ENCODE measurements at places on chromosomes 7 and 10.

GRCh38 chr10:123149568-123150270 is 1.8 kb downstream of the HMX2 start:
- no peak for DNase-seq

GRCh38 chr7:69364813-69365643 is 233.2 kb upstream of the AUTS2 start:
- DNase-seq, result no peak

DNA sequence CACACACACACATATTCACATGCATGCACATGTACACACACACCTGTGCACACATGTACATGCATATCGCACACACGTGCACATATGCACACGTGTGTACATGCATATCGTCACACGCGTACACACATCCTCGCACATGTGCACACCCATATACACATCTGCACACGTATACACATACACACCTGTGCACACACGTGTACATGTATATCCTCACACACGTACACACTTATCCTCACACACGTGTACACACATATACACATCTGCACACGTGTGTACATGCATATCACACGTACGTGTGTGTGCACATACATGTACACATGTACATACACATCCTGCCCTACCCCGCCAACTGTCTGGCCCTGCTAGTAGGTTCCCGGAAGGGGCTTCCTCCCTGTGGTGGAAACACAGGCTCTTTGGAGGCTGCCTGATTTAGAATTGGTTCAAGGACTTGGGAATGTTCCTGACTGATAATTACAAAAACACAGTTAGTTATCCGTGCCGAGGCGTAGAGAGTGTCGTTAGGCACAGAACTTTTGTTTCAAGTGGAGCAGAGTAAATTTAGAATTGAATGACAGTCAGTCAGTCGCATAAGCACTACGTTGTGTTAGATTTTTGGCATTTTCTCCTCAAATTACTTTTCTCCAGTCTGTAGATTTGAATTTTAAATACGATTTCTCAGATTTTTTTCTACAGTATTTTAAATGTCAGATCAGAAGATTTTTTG is 18.5 kb upstream of the PRKAR1B start:
- DNase-seq, result no peak

GRCh38 chr10:94287336-94287735 is 75.4 kb downstream of the NOC3L start:
- DNase-seq, result no peak

DNA sequence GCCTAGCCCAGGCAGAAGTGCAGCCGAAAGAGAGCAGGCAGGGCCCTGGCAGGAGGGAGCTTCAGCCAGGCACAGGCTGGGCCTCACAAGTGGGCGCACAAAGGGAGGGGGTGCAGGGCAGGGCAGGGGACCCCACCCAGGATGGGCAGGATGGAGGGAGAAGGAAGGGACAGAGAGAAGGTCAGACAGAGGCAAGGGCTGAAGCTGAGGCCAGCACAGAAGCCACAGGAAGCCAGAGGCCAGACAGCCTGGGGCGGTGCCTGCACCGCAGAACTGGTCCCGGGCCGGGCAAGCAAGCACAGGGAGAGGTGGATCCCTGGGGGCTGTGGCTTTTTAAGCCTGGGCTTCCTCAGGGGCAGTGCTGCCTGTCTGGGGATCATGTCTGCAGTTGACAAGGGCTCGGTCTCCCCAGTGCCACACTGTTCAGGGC is 16.7 kb downstream of the NOS3 start:
- DNase-seq, result no peak

- no peak for DNase-seq
Observed at GRCh38 chr10:88896372-88896993, 16.4 kb downstream of the STAMBPL1 start.
